ENCODE measurements at places on chromosomes 12 and 14.

GRCh38 chr14:88535149-88535548 lies 19.7 kb downstream of the PTPN21 start:
- DNase-seq: no peak

GRCh38 chr14:63988579-63988978 lies 135.8 kb downstream of the SYNE2 start:
- DNase-seq: no peak

DNA sequence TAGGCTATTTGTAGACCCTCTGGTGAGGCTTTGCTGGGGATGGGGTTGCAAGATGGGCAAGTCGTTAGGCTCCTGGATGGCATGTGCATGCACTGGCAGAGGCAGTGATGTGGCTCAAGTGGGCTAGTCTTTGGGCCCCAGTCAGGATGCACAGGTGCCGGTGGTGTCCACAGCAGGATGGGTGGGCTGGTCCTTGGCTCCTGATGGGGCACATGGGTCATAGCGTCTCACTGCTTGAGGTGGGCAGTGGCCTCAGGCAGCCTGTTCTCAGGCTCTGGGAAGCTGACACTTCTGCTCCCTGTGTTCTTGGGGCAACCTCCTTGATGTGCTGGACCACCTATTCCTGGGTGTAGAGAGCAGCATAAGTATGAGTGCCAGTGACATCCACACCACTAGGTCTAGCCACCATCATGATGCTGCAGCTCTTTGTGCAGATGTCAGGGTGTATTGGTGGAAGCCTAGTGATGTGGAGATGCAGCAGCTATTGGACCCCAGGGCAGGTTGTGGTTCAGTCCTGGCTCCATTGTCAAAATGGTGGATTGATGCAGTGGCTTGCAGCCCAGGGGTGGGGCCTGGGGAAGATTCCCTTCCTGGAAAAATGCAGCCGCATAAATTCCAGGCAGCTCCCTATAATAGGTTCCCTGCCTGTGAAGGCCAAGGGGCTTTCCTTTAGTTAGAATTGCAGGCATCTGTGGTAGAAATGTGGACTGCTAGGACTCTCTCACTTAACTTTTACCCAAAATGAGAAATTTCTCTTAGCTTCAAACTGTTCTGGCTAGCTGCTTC lies 742.5 kb upstream of the MDGA2 start:
- no peak for DNase-seq

DNA sequence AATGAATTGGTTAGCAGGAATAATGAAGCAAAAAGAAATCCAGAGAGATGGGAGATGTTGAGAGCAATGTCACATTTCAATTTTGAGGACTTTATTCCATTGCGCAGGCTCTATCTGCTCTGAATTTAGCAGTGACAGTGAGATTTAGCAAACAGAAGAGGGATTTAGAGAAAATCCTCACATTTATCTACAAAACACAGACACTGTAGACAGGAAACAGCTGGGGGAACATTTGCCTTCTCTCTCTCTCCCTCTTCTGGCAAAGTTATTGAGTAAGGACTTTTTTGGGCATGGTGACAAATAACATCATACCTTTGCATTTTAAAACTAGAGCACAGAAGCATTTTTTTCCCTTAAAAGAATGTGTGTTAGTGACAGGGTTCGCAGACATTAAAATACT lies at the start of gene IGF1:
Gene IGF1 (minus strand): TSS at position 158 of the 400 bp plus-strand sequence. CDS start 182 bp downstream, outside the sequence.
- no peak for DNase-seq

DNA sequence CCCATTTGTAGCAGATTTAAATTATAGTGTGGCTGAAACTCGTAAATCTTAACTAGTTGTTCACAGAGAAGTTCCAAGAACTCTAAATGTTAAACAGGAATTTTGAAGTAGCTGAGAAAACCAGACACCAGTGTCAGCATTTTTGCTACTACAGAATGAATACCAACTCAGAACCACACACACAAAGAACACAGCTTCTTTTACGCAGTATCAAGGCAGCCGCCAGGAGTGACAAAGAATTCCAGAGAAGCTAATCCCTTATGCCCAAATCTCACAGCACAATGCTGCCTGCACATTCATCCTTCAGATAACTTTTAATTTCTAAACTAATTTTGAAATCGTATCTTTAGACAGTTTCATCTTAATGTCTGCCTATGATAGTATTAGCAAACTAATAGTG lies 37.4 kb downstream of the SLC6A15 start:
- DNase-seq: no peak

GRCh38 chr12:9883175-9883574 lies 1.9 kb downstream of the KLRF2 start:
- DNase-seq: no peak
